ENCODE measurements at places on chromosomes 11 and 22. TPM values are rescaled to one million over a fixed set of nuclear protein-coding genes. Genes with fewer than 3 reads are reported as not detected.

The CATSPER1 gene
- total RNA-seq, result not detected

The KDM4E gene
- not detected for total RNA-seq

The CD6 gene
- total RNA-seq, result 0.19 TPM

The KRTAP5-11 gene
- total RNA-seq, result not detected

The TUBGCP6 gene
- total RNA-seq, result 25.8 TPM

The THAP7 gene
- 38.0 TPM for total RNA-seq

The OTOG gene
- not detected for total RNA-seq

The MYO18B gene
- total RNA-seq, result not detected

All from airway epithelial cell (primary cell).